Stimulated activated CD4-positive, alpha-beta T cell treated with anti-CD3 and anti-CD28 coated beads, Interleukin-12 subunit alpha, Interleukin-12 subunit beta, amount 100 ng/mL, for 48 hours (primary cell): ENCODE measurements at places on chromosomes 4 and X.

- no peak for DNase-seq
These were observed 28.9 kb upstream of the OPHN1 start for GRCh38 chrX:68462197-68462596.

DNA sequence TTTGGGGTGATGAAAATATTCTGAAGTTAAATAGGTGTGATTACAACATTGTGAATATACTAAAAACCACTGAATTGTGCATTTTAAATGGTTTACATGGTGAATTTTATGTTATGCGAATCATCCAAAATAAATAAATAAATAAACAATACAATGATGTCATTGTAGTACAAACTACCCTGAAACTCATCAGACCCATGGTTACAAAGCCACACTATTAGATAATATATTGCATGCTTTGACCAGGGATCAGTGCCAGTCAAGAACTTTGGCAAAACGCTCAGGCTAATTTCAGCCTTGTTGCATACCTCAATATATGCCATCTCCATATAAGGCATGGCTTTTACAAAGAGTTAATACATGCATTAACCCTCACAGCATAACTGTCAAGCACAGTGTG is 45.5 kb upstream of the XIAP start:
- DNase-seq: no peak

GRCh38 chr4:689723-690122 is 772 bp upstream of the SLC49A3 start:
- DNase-seq: no peak

DNA sequence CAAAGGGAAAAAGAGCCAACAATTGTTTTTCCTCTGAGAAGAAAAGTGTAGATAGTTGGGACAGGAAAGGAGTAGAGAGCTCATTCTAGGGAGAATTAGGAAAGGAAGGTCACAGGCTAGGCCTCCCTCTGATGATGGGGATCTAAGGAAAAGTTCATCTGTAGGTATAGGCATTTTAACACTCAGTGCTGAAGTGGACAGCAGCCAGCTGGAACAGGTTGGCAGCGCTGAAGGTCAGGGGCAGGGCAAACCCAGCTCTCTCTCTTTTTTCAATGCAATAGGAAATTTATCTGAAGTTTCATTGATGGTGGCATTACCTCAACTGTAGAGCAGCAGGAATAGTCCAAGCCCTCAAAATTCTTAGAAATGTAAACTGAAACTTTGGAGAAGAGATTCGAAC is 98.5 kb upstream of the ETNPPL start:
- no peak for DNase-seq

- DNase-seq: no peak
These were observed 114.4 kb downstream of the UBE2NL start for GRCh38 chrX:143998261-143998660.

DNA sequence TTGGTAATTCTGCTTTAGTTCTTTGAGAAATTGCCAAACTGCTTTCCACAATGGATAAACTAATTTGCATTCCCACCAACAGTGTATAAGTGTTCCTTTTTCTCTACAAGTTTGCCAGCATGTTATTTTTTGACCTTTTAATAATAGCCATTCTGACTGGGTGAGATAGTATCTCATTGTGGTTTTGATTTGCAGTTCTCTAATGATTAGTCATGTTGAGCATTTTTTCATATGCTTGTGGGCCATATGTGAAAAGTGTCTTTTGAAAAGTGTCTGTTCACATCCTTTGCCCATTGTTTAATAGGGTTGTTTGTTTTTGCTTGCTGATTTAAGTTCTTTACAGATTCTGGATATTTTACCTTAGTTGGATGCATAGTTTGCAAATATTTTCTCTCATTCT is 25.9 kb downstream of the ENPEP start:
- no peak for DNase-seq

DNA sequence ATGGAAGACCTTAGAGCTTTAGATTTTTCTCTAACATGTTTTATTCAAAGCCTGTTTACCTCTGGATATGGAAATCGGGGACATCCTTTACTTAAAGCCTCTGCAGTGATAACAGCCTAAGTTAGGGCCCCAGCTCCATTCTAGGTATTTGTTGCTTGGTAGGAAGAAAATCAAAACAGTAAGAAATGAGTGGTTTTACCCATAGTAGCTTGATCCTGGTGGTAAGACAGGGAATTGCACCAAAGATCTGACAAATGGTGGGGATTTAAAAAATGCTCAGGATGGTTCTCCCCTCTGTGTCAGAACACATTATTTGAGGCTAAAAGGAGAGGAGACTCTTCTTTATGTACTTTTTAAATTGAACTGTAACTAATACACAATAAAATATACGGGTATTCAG is 52.4 kb downstream of the AFF2 start:
- DNase-seq: no peak
